ENCODE measurements at places on chromosomes 2 and 18. TPM values are rescaled to one million over a fixed set of nuclear protein-coding genes. Genes with fewer than 3 reads are reported as not detected.

DYNAP gene
- not detected for polyA plus RNA-seq

DNA sequence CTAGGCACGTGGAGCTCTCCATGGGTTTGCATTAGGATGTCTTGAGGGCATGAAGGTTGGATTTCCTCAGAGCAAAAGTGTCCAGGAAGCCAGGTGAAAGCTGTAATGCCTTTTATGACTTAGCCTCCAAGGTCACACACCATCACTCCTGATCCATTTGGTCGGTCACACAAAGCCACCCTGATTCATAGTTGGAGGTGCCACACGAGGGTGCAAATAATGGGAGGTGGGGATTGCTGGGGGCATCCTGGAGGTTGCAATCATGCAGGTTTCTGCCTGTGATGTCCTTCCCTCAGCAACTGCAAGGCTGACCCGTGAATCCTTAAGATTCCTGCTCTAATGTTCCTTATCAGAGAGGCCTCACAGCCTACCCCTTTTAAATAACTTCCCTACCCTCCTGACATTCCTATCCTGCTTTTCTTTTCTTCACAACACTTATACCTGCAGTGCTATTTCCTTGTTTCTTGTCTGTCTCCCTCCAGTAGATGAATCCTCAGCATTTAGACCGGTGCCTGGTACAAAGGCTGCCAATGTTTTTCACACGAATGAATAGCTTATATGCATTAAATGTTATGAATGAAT is 97.1 kb downstream of the LIPG start:
- H3K27me3 ChIP-seq, result peaks cover 10% of the 10 kb centered on the region
- H3K36me3 ChIP-seq, result no peaks in the 10 kb centered on the region
- no peak overlapping the region for H3K4me3 ChIP-seq
- DNase-seq, result no peak
- H3K27ac ChIP-seq, result no peak overlapping the region
- H3K4me1 ChIP-seq, result no peaks in the 10 kb centered on the region

GRCh38 chr2:8297376-8298231 is 384.3 kb upstream of the ID2 start:
- no peak overlapping the region for H3K27ac ChIP-seq
- DNase-seq, result no peak
- no peak overlapping the region for H3K4me3 ChIP-seq
- H3K27me3 ChIP-seq, result no peaks in the 10 kb centered on the region

DNA sequence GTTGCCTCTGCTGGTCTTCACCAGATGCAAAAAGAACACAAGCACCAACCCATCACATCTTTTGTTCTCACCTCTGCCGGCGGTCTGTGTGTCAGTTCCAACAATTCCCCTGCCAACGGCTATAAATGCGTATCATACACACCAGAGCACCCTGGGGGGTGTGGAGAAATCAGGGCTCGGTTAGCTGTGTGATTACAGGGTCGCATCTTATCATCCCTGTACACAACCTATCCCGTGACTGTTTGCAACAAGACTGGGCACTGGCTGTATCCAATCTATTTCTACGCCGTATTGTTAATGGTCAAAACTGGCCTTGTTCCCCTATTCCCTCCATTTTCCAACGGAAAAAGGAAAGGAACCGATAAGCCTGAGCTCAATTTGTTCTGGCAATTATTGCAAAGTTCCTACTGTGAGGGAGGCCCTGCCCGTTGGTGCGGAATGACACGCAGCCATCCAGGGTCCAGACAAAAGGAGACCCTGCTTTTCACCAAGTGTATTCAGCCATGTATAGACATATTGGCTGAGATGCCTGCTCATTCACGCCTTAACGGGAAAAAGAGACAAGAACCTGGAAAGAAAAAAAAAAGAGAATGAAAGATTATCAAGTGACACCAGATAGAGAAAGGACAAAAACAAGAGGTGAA is 136.9 kb downstream of the CDH20 start:
- H3K36me3 ChIP-seq, result no peaks in the 10 kb centered on the region
- H3K4me1 ChIP-seq, result no peaks in the 10 kb centered on the region
- H3K4me3 ChIP-seq, result no peak overlapping the region
- DNase-seq, result no peak
- no peaks in the 10 kb centered on the region for H3K27me3 ChIP-seq

GREB1 gene
- 0.05 TPM for polyA plus RNA-seq
